ENCODE measurements at places on chromosomes 7 and 10.

- no peak for DNase-seq
Measured at GRCh38 chr10:113882240-113882639, 27.8 kb downstream of the NHLRC2 start.

DNA sequence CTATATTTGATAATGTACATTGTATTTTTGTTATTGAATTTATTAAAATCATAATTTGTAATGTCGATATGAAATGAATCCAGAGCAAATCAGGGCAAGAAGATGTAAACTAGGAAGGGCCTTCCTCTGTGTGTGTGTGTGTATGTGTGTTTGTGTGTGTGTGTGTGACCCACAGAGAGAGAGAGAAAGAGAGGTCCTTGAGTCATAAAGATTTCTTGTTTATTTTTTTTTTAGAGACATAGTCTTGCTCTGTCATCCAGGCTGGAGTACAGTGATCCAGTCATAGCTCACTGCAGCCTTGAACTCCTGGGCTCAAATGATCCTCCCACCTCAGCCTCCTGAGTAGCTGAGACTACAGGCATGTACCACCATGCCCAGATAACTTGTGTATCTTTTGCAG lies 50.7 kb downstream of the INPP5F start:
- no peak for DNase-seq

DNA sequence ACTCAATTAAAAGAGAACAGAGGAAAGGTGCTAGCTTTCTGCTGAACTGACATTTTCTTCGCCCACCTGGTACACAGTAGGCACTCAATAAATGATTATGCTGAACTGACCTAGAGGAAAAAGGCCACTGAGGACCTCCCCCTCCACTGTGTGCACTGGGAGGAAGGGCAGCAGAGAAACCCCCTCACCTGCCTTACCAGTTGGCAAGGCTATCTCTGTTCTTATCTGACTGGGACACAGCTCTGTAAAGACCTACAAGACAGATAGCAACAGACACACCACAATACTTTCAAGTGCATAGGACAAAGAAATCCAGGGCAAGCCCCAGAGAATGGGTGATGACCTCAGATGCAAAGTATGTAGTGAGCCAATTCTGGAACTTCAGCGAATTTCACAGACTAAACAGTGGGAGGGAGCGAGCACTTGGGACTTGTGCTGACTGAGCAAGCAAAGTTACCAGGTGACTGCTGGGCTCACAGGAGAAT lies 30.4 kb downstream of the PDLIM1 start:
- no peak for DNase-seq

DNA sequence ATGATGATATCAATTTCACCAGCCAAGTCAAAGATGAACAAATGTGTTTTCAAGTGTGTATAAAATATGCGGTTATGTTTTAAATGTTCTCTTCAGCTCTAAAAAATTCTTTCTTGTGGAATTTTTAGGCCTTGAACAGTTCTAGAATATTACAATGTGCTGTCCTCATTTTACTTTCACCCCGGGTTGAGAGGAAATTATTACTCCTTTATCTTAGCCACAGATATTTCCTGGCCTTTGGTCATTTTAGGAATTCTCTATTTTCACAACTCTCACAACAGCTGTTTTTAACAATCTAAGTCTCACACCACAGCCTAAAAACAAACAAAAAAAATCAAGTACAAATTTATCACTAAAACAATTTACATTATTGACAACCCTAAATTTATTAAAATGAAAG lies 112.2 kb upstream of the HGF start:
- DNase-seq, result no peak

GRCh38 chr7:130387306-130387627 lies 7.0 kb downstream of the CPA1 start:
- no peak for DNase-seq

DNA sequence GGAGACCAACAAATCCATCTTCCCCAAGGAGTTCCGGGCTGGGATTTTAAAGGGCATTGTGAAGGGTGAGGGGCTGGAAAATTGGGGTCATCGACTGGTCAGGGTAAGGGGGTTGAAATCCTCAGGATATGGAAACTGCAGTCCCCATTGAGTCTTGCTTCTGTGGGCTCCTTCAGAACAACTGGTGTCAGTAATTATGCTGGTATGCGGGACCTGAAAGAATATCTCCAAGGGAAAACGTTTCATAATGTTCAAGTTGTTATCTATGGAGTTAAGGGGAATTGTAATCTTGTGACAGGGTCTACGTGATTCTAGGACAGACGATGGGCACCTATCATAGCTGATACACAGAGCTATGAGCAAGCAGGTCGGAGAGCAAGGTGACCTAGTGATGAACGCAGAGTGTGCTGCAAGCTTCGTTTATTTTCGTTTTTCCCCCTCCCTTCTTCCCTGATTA lies 494 bp upstream of the RHBDD2 start:
- no peak for DNase-seq

DNA sequence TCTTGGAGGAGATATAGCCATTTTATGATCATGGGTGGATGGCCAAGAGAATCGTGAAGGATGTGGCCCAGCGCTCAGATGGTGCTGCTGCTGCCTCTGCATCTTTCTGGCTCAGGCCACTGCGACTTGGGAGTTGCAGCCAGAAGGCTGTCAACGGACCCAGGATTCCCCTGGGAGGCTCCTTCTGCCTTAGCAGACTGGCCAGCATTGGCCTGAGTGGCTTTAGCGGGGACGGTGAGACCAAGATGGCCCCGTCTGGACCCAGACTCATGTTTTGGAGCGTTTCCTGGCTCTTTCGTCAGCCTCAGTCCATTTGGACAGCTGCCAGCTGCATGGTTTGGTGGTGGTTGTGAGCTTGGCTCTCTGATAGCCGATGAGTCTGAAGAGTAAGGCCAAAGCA lies 97.2 kb downstream of the GALNT17 start:
- no peak for DNase-seq

DNA sequence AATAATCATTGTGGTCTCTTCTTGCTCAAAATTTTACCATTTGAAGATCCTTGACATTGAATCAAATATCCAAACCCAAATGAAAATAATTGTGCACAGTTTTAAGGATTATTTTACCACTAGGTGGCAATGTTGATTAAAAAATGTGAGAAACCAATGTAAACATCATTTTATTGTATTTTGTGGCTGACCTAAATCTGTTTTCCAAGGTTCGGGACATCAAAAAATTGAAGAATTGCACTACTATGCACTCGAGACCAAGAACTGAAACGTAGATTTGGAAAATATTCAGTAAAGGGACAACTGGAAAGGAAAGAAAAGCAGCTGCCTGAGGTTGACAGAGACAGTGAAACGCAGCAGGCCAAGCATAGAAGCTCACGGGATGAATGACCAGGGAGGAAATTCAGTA lies 259.3 kb downstream of the SNX13 start:
- no peak for DNase-seq

DNA sequence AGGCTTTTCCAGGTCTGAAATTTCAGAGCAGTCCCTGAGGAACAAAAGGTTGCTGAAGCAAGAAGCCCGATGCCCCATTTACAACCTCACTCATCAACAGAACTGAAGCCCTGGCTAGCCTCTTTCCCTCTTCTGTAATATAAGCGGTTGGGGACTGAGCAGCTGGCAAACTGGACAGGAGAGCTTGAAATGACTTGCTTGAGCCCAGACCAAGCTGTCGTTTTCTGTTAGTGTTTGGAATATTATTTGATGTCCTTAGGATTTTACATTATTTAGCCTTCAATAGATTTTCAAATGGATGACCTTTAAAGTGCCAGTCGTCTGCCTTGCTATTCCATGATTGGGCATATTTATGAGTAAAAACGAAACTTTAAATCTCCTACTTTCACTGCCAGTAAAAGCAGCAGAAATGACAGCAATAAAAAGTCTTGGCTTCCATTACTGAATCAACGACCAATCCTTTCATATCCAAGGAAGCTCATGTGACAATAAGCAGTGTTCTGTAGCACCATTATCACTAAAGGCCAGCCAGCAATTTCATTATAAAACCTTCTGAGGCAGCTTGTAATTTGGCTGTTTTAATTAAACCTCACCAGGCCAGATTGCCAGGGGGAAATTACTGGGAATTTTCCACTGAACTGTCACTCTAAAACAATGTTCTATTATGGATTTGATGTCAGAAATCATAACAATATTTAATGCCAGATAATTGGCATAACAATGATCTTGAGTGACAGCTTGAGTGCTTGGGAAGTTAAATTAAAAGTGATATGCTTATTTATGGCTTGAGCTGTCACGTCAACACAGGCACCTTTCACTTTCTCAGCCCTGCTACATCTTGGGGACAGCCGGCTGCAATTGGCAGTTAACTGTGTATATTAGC lies 85.9 kb downstream of the LSMEM1 start:
- no peak for DNase-seq

GRCh38 chr10:59068581-59069191 lies 107.8 kb upstream of the PHYHIPL start:
- no peak for DNase-seq

DNA sequence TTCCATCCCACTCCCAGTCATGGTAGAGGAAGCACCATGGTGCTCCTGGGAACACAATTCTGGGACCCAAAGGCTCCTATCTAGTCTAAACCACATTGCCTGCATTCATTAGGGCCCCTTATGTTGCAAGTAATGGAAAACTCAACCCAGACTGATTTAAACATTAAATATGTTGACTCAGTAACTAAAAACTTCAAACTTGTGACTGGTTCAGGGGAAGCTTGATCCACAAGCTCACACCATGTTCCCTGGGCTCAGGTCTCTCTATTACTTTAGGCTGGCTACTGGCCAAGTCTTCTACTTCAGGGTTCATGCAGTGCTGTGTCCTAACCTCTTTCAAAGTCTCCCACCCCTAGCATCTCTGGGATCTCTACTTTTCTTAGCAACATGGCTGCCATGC lies 13.1 kb downstream of the WNT16 start:
- DNase-seq, result no peak

GRCh38 chr10:130481936-130482335 lies 345.7 kb downstream of the GLRX3 start:
- DNase-seq, result no peak

DNA sequence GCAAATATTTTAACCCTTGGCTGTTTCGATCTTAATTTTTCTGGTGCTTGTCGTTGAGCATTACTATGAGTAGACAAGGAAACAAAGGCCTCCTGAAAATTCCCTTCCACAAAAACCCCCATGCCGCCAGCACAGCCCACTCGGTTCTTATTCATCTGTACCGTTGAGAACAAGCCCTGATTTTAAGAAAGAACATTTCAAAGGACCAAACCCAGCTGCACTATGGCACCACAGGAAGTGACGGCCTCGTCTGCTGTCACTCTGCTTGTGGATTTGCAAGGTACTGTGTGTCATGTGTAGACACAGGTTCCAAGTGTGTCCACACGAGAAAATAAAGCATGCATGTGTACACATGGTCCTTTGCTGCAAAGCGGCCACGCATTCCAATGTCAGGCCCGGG lies 285.2 kb downstream of the DNAJB6 start:
- DNase-seq, result peak; percentile 46

GRCh38 chr10:133224756-133225372 lies 5.2 kb upstream of the UTF1 start:
- no peak for DNase-seq

- DNase-seq, result no peak
Measured at GRCh38 chr7:3697472-3697871, 396.4 kb downstream of the SDK1 start.

- DNase-seq, result no peak
Measured at GRCh38 chr7:126776498-126776897, 476.2 kb downstream of the GRM8 start.

- DNase-seq, result no peak
Measured at GRCh38 chr7:116686812-116687419, 14.9 kb downstream of the MET start.

DNA sequence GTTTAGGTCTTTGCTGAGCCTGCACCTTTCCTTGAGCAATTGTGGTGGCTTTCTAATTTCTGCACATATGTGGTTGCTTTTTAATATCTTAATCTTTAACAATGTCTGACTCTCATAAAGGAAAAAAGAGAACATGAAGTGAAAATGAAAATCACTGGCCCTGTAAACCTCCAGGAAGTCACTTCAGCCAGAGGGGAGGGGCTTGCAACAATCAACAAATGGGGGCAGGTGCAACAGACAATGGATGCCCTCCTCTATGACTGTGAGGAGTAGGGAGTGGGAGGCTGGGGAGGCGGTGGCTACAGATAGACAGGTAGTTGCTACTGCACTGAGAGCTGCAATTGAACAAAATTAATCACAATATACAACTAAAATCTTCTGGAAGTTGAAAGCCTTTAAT lies 1377.4 kb downstream of the XPNPEP1 start:
- no peak for DNase-seq

DNA sequence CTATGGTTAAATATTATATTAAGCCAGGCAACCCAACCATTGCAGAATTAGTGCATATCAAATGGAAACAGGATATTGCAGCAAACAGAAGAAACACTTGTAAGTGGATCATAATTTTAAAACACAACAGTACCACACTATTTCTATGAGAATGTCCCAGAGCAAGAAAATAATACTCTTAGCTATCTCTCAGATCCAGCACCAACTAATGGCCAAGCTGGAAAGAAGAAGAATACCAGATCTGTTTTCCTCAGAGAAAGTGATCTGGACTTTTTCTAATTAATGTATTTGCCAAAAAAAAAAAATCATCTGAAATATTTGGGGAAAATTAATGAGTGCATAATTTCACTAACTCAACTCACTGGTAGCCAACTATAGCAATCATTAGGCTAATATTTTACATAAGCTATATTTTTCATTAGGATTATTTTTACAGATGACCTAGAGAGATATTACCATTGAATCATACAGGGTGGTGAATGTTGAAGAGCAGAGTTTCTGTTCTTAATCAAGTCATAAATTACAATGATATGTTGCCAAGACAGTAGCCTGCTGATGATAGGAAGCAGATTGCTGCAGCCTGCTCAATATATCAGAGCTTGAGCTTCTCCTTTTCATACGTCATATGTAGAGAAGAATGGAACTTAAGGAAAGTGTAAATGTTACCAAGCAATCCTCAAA lies 995.4 kb upstream of the LRRN3 start:
- no peak for DNase-seq

GRCh38 chr10:77114181-77114821 lies 523.3 kb downstream of the KCNMA1 start:
- DNase-seq, result no peak

Measured in posterior vena cava (tissue), 2 donors.